Aorta (tissue), 5 donors: ENCODE measurements at places on chromosomes 12 and 14.

GRCh38 chr14:31954991-31955390 is 122.1 kb upstream of the ARHGAP5 start:
- no peak for DNase-seq

GRCh38 chr14:64476438-64476837 is 11.1 kb downstream of the AKAP5 start:
- DNase-seq = no peak

GRCh38 chr12:56160193-56160763 is 2.1 kb downstream of the MYL6 start:
- peak; percentile 49 for DNase-seq

GRCh38 chr14:105878554-105878953 is 352.2 kb downstream of the TMEM121 start:
- peak; percentile 37 for DNase-seq

DNA sequence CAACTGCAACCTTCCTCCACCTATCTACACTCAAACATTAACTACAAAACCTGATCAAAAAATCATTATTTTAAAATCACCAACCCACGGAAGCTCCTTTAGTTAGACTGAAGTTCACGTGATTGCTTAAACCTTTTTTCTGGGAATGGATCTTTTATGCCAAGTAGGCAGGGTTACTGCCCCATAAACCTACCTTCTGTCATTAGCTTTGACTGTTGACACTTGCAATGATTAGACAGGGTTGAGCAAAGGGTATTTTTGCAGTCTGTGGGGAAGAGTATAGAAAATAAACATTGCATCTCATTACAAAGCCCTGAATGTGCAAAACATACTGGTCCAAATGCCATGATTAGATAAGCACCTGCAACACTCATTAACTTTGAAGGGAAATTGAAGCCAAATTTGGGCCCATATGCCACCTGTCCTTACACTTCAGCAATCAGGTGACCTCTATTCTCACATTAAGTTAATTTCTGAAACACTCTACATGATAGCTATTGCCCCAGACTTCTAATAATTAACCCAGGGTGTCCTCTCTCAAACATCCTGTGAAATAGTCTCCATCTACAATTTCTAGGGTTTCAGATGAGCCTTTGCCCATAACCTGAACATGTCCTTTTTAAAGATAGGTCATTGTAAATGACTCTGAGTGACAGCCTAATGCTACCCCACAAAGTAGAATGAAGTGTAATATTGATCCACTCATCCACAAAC is 156.0 kb upstream of the PLEKHG7 start:
- DNase-seq = no peak

DNA sequence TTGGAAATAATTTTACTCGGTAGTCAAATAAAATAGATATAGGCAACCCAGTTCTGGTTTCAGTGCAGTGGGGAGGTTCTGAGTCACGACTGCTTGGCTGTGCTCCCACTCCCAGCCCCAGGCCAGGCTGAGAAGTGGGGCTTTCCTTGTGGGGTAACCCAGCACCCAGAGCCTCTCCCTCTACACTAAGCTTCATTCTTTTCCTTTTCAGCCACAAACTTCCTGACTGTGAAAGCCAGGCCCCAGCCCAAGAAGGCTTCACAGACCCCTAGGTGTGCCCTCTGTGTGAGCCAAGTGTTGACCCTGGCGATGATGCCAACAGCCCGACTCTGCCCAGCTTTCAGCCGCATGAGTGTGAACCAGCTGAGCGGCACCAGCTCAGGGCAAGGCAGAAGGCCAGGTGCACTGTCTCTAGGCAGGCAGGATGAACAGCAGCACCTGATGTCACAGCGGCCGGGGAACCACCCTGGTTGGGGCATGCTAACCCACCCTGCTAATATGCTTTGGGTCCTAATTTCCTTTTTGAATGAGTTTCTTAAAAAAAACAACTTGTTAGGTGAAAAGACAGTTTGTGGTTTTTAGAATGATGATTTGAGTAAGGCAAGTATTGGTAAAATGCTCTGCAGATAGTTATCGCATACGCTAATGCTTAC is 42.2 kb upstream of the ATP23 start:
- DNase-seq = peak; percentile 92
